ENCODE measurements at places on chromosomes 2 and 18.

DNA sequence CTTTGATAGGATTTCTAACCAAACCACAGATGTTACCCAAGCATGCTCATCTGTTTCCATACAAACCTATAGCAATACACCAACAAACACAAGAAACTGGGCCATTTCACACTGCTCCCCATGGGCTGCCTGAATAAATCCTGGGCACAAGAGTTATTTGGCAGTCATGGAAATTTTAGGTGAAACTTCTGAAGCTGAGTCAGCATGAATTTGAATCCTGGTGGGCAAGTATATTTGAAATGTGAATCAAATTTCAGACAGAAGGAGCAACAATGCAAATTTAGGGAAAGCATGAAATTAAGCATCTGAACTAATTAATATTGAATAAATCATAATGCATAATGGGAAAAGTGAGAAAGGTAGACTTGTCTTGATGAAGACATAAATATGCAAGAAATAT lies 15.9 kb upstream of the TRIM43 start:
- DNase-seq, result no peak

- no peak for DNase-seq
Observed at GRCh38 chr2:9610781-9611548, 19.8 kb downstream of the YWHAQ start.

GRCh38 chr18:55272510-55273243 lies 313.4 kb upstream of the CCDC68 start:
- DNase-seq, result no peak

DNA sequence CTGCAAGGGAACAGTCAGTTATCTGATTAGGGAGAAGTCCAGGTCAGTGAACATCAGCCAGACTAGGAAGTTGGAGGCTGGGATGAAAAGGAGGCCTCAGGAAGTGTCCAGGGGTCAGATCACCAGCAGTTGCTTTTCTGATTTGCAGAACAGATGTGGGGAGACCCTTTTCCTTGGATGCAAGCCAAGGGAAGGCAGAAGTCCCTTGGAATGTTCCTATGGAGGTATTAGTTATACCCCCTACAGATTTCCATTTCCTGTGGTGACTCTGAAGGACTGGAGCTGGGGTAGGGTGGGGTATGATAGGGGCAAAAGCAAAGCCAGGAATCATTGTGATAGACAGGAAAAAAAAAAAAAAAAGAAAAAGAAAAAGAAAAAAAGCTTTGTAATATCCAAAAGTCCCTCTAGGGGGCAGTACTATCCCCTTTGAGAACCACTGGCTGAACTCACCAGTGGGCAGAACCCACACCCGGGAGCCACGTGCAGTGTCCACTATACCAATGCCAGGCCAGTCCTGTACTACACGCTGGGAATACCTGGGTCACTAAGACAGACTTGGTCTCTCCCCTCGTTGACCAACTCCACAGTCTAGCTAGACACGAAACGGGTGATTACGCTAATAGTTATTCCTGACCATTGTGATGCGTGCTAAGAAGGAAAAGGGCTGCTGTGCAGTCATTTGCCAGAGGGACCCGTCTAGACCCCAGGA lies 7.4 kb downstream of the DYSF start:
- no peak for DNase-seq

DNA sequence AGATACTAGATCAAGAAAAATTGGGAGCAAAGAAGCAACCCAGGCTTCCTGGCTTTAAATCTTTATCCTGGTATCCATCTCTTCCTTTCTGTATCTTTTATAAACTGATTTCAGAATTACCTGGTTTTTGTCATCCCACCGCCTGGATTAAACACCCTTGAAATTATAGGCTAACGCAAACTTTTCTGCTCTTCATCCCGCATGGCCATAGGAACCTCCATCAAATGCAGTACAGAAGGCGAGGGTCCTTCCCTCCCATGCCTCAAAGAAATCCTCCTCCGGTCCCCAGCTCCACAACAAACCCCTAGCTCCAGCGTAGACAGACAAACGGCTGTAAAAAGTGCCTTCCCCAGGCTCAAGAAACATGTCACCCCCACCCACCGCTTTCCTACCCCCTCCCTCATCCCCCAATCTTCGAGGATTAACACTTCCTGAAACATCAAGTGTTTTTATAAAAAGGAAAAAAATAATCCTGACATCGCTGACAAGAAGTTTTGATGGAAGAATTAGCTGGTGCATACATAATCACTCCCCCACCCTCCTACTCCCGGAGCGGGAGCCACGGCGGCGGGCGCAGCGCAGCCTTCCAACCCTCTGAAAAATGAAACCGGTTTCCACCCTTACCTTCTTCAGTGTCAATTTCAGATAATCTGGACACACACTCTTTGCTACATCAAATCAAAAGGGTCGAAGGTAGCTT lies 7.6 kb downstream of the DLX1 start:
- DNase-seq, result no peak

GRCh38 chr2:151403914-151404313 lies 5.8 kb upstream of the RIF1 start:
- no peak for DNase-seq

GRCh38 chr2:168694866-168695265 lies 107.6 kb upstream of the NOSTRIN start:
- DNase-seq, result no peak
